ENCODE measurements at places on chromosomes 13 and 19. TPM values are rescaled to one million over a fixed set of nuclear protein-coding genes. Genes with fewer than 3 reads are reported as not detected.
A peak's percentile ranks its signal among the peaks of the same experiment; 100 is the strongest.

GRCh38 chr19:3699741-3700241, 477 bp downstream of the PIP5K1C start:
- peaks cover 29% of the 10 kb centered on the region for H3K4me1 ChIP-seq
- DNase-seq, result no peak
- no peaks in the 10 kb centered on the region for H3K27me3 ChIP-seq
- no peaks in the 10 kb centered on the region for H3K36me3 ChIP-seq
- H3K27ac ChIP-seq, result peak overlapping the region; percentile 95

- DNase-seq, result no peak
- no peak overlapping the region for H3K27ac ChIP-seq
- H3K4me3 ChIP-seq, result no peak overlapping the region
- no peaks in the 10 kb centered on the region for H3K36me3 ChIP-seq
- no peaks in the 10 kb centered on the region for H3K4me1 ChIP-seq
Observed at GRCh38 chr19:30358821-30359580, 13.2 kb upstream of the ZNF536 start.

DNA sequence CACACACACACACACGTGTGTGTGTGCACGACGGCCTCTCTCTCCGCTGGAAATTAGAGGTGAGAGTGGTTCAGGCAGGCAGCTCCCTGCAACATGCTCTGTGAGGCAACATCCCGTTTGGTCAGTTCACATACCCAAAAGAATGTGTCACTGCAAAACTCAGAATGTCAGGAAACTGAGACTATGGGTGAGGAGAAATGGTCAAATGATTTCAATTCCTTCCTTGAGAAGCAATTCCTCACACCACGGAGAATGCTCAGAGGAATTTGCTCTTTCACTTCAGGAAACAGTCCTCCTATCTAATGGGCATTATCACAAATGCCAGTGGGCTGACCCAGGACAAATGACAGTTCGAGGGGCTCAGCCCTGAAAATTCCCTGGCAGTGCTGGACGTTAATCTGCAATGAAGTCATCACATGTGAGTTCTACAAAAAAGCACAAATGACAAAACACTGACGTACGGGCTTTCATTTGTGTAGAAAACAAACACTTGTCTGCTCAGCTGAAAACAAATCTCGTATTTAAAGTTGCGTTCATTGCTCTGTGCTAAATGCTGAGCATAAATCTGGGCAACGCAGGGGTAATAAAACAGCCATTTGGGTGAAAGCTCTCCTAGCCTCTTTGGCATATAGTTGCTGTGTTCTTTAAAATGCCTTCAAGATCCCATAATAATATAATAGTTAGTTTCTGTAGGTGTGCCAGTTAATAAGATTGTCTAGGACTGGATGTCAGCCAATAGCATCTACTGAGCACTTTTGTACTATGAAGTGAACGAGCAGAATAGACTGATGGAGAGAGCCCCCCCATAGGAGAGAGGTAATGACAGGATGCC, 18.6 kb upstream of the LATS2 start:
- H3K4me3 ChIP-seq, result no peak overlapping the region
- peaks cover 11% of the 10 kb centered on the region for H3K27me3 ChIP-seq
- H3K36me3 ChIP-seq, result no peaks in the 10 kb centered on the region
- DNase-seq, result peak; percentile 50
- H3K27ac ChIP-seq, result no peak overlapping the region

GRCh38 chr19:1295169-1296012, 9.7 kb downstream of the EFNA2 start:
- H3K4me1 ChIP-seq, result peaks cover 26% of the 10 kb centered on the region
- no peak overlapping the region for H3K27ac ChIP-seq
- H3K36me3 ChIP-seq, result no peaks in the 10 kb centered on the region
- H3K27me3 ChIP-seq, result peaks cover 10% of the 10 kb centered on the region
- DNase-seq, result no peak
- peak overlapping the region; percentile 24 for H3K4me3 ChIP-seq

- no peak for DNase-seq
- H3K36me3 ChIP-seq, result no peaks in the 10 kb centered on the region
- no peaks in the 10 kb centered on the region for H3K4me1 ChIP-seq
- H3K27me3 ChIP-seq, result no peaks in the 10 kb centered on the region
Observed at GRCh38 chr13:83941701-83942335, 59.5 kb upstream of the SLITRK1 start.

- peaks cover 1% of the 10 kb centered on the region for H3K27me3 ChIP-seq
- no peaks in the 10 kb centered on the region for H3K4me1 ChIP-seq
- peak; percentile 39 for DNase-seq
- no peaks in the 10 kb centered on the region for H3K36me3 ChIP-seq
- H3K4me3 ChIP-seq, result no peak overlapping the region
- H3K27ac ChIP-seq, result no peak overlapping the region
Observed at GRCh38 chr13:29707876-29708543, 112.5 kb upstream of the SLC7A1 start.

DNA sequence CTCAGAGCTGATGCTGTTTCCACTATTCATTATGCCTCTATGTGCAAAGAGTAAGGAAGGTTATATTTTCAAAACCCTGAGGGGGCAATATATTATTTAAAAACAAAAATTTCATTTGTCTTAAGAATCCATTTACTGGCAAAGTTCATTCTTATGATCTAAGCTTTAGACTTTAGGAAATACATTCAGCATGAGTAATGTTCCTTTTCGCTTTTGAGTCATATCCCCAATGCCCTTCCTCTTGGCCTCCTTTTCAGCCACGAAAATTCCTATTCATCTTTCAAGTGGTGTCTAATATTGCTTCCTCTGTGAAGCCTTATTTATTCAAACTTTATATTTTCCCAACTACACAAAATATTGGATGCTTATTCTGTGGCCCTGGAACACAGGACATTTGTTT, 1317.0 kb downstream of the PCDH9 start:
- H3K4me3 ChIP-seq, result no peak overlapping the region
- H3K27me3 ChIP-seq, result no peaks in the 10 kb centered on the region
- no peaks in the 10 kb centered on the region for H3K4me1 ChIP-seq
- no peak overlapping the region for H3K27ac ChIP-seq
- peak; percentile 22 for DNase-seq

DNA sequence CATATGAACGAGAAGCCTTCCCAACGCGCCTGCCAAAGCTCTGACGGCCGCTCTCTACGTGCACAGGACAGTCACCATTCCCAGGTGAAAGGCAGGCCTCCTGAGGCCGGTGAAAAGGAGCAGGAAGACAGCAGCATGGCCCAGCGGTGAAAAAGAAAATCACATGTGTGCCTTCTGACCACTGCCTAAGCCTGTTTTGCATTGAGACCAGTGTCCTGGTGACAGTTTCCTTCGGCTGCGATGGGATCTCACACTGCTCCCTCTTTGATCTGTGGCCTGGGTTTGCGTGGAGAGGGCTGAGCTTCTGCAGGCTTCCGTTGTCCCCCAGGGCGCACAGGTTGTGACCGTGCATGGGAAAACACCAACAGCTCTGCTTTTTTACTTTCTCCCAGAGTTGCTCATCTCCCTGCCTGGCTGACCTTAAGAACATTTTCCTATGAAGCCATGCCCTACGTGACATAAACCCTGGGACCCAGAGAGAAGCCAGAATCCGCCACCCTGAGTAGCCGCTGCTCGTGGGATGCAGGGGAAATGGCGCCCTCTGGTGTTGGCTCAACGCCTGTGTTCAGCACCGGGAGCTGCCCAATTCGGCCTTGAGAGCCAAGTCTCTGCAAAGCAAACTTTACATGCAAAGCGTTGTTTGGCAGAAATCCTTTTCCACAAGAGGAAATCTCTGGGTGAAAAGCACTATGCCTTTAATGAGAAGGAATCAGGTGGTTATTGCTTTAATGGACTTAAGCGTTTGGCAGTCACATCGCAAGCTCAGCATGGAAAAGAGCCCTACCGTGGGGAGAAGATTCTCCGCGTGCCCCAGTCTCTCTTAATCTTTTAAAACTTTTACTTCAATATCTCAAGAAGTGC, 112.2 kb upstream of the GPR12 start:
- H3K36me3 ChIP-seq, result no peaks in the 10 kb centered on the region
- no peak overlapping the region for H3K4me3 ChIP-seq
- H3K4me1 ChIP-seq, result no peaks in the 10 kb centered on the region
- DNase-seq, result peak; percentile 73

DNA sequence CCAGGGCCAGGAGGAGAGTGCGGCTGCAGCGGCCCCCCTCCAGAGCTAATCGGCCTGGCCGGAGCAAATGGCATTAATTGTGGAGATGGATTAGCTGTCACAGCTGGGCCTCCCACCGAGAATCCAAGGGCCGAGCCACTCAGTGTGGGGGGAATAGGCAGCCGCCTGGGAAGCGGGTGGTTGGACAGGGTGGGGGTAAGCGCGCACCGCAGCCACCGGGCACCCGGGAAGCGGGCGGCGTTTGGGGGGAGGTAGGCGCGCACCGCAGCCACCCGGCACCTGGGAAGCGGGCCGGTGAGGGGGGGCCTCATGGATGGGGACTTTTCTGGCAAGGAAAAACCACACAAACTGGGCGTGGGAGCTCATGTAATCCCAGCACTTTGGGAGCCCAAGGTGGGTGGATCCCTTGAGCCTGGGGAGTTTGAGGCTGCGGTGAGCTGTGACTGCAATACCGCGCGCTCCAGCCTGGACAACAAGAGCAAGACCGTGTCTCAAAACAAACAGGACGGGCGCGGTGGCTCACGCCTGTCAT, 9.7 kb downstream of the R3HDM4 start:
- H3K4me1 ChIP-seq, result peaks cover 19% of the 10 kb centered on the region
- H3K27me3 ChIP-seq, result no peaks in the 10 kb centered on the region
- peak; percentile 74 for DNase-seq
- H3K36me3 ChIP-seq, result peaks cover 15% of the 10 kb centered on the region
- no peak overlapping the region for H3K27ac ChIP-seq

- peak; percentile 70 for DNase-seq
- no peak overlapping the region for H3K27ac ChIP-seq
- peaks cover 21% of the 10 kb centered on the region for H3K4me1 ChIP-seq
- no peaks in the 10 kb centered on the region for H3K27me3 ChIP-seq
Observed at GRCh38 chr19:43624933-43625332, 5.5 kb upstream of the ZNF428 start.

DNA sequence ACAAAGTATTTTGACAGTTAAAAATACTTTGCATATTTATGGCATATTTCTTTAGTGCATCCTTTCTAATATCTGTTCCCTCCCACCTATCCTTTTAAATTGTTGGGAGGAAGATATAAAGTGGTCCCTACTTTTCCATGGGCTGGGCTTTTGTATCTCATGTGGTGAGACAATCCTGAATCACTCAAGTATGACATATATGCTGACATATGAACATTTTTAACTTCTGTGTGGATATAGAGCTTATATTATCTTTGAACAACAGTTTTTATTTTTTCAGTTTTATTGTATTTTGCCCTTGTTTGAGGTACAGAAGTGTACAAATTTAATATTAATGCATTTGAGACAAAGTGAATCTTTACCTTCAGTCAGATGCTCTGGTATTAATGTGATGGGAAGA, 3.4 kb downstream of the ZMYM2 start:
- no peaks in the 10 kb centered on the region for H3K27me3 ChIP-seq
- H3K4me3 ChIP-seq, result peak overlapping the region; percentile 81
- DNase-seq, result no peak
- H3K36me3 ChIP-seq, result peaks cover 23% of the 10 kb centered on the region
- no peak overlapping the region for H3K27ac ChIP-seq

- H3K27me3 ChIP-seq, result no peaks in the 10 kb centered on the region
- no peak for DNase-seq
- H3K4me3 ChIP-seq, result no peak overlapping the region
- peak overlapping the region; percentile 20 for H3K27ac ChIP-seq
- H3K4me1 ChIP-seq, result peaks cover 47% of the 10 kb centered on the region
- peaks cover 63% of the 10 kb centered on the region for H3K36me3 ChIP-seq
Observed at GRCh38 chr19:44648631-44649251, 5.0 kb downstream of the PVR start.

DNA sequence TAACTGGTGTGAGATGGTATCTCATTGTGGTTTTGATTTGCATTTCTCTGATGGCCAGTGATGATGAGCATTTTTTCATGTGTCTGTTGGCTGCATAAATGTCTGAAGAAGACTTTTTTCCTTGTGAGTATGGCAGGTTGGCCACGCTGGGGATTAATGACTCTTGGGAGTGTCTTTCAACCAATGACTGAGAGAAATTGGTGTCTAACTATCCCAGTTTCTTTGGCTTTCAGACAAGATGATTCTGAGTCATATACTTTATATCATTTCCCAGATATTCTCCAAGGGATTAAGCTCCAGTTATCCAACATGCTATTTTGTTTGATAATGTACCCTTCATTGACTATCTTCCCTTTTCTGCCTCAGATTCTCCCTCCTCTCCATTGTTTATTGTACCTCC, 35.5 kb upstream of the CSNK1A1L start:
- no peak overlapping the region for H3K4me3 ChIP-seq
- H3K4me1 ChIP-seq, result no peaks in the 10 kb centered on the region
- H3K36me3 ChIP-seq, result no peaks in the 10 kb centered on the region
- DNase-seq, result no peak
- H3K27me3 ChIP-seq, result no peaks in the 10 kb centered on the region

- peaks cover 3% of the 10 kb centered on the region for H3K27me3 ChIP-seq
- no peak for DNase-seq
- H3K4me3 ChIP-seq, result no peak overlapping the region
- H3K4me1 ChIP-seq, result no peaks in the 10 kb centered on the region
- H3K36me3 ChIP-seq, result no peaks in the 10 kb centered on the region
- H3K27ac ChIP-seq, result no peak overlapping the region
Observed at GRCh38 chr19:28914173-28914572, 298.8 kb downstream of the UQCRFS1 start.

GRCh38 chr13:25796474-25796873, 255.3 kb downstream of the SHISA2 start:
- no peaks in the 10 kb centered on the region for H3K27me3 ChIP-seq
- no peak for DNase-seq
- no peak overlapping the region for H3K27ac ChIP-seq

DNA sequence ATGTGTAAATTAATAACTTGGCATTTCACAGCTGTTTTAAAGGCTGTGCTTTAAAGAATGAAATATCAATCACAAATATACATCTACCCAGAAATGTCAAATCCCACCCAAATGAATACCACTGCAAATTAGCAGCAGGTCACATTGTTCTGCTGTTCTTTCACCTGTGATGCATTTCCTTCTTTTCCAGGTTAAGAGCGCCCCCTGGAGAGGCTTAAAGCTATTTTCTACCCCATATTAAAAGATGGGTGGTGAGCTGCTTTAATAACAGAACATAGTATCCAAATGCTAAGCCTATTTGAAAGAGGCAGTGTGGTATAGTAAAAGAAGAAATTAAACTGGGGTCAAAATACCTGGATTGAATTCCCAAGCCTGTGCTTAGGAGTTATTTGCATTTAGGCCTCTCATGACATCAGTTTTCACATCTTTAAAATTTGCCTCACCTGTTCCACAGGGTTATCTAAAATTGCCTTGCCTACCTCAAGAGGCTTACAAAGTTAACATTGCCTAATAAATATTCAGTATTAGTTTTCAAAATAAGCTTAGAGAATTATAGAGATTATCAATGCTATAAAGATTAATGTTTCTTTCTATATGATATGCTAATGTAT, 396.9 kb upstream of the SLITRK5 start:
- no peaks in the 10 kb centered on the region for H3K4me1 ChIP-seq
- no peaks in the 10 kb centered on the region for H3K27me3 ChIP-seq
- no peaks in the 10 kb centered on the region for H3K36me3 ChIP-seq
- H3K27ac ChIP-seq, result no peak overlapping the region
- no peak overlapping the region for H3K4me3 ChIP-seq

The IGFL2 gene
- total RNA-seq, result not detected

The MISP gene
- total RNA-seq, result 5.3 TPM

The FCGBP gene
- total RNA-seq, result 90.2 TPM

The CACTIN gene
- total RNA-seq, result 19.8 TPM

The S1PR4 gene
- 22.2 TPM for total RNA-seq

The F7 gene
- not detected for total RNA-seq

The STOML3 gene
- total RNA-seq, result not detected

The LRRC63 gene
- total RNA-seq, result 0.73 TPM
